ENCODE measurements at places on chromosomes 11 and 22.
A peak's percentile ranks its signal among the peaks of the same experiment; 100 is the strongest.

DNA sequence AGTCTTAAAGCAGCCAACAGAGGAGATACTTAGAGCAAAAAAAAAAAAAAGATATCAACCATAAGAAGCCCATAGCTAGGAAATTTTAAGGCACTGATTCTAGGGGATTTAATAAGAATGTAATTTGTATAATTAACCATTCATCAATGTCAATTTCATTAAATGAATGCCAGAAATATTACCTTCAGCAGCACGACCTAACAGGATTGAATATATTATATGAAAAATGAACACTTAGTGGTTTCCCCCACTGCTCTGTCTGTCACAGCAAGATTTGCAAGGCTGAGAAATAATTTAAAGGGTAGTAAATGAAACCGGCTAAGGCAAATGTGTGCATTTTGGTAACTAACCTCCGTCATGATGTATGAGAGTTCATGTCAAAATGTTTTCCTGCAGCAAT is 319.9 kb downstream of the KIRREL3 start:
- no peak for DNase-seq

GRCh38 chr11:72535194-72535547 is 100.8 kb upstream of the CLPB start:
- DNase-seq: no peak

- DNase-seq: no peak
Observed at GRCh38 chr22:33443683-33444082, 385.5 kb upstream of the SYN3 start.

DNA sequence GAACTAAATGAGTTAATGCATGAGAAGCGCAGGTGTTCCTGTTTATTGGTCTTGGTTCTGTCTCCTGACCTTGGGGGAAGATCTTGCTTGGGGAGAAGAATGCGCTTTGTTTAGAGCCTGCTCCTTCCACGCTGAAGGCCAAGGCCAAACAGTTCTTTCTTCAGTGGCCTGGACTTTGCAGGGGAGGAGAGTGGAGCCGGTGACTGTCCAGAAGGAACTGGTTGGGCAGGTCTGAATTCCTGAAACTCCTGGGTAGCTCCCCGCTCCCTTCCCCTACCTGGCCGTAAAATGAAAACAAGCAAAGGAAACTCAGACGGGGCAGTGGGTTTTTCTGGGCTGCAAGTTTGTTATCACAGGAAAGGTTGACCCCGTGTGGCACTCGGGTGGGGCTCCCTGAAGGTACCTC is 3.6 kb downstream of the ARHGAP8 start:
- no peak for DNase-seq

DNA sequence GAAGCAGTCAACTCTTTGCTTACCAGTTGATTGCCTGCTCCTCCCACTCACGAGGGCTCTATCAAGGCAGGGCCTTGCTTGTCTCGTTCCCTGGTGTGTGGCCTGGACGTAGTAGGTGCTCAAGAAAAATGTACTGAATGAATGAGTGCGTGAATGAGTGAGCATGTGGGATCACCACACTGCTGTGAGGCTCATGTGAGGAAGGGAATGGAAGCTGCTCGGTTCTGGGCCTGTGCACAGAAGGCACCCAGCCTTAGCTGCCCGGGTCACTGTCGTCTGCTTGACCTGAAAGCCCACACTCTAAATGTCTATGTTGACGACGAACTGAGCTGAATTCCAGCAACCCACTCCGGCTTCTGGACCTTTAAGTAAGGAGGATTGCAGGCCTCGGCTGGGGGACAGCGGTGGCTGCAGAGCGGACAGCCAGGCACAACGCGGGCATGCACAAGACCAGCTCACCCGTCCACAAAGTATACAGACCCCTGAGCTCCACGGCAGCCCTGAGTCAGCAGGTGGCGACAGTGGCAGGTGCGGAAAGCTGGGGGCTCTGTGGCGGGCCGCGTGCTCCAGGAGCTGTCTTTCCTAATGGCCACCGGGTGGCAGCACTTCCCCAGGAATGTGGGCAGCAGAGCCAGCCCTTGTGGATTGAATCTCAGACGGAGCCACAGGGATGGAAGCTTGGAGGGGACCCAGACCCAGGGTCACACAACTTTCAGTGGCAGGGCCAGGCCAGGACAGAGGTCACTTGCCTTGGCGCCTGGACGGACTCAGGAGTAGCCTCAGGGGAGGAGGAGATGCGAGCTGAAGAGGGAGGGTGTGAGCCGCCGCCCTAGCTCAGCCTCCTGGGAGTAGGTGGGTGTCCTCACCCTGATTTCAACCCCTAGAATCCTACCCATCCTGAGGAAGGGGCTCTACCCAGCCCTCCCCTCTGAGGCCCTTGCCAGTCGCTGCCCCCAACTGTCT is 5.0 kb upstream of the PICK1 start:
- DNase-seq: peak; percentile 57

DNA sequence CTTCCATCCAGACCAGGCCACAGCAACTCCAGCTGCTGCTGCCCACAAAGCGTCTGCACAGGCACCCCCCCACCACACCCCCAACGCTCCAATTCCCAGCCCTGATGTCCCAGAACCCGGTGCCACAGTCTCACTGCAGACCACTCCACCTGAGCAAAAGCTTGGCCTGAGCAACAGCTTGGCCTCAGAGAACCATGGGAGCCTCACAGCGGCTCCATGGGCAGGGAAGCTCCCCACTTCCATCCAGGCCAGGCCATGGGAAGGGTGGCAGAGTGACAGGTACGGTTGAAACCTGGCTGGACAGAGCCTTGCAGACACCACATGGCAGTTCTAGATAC is 13.2 kb downstream of the PLXNB2 start:
- no peak for DNase-seq

DNA sequence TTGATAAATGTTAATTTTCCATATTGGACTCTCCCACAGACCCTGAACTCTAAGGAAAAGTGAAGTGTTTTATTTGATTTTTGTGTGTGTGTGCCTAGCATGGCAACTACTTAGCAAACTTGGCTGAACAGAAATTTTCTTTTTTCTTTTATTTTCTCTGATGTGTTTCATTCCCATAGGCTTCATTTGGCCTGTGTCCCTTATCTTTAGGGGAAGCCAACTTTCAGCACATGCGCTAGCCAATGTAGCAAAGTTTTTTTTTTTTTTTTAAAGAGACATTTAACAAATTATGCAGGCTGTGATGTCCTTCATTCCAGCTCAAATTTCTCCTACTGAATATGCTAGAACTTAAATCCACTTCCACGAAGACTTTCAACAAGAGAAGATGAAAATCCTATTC is 14.2 kb downstream of the TCF20 start:
- DNase-seq: no peak

- no peak for DNase-seq
Observed at GRCh38 chr11:56843816-56844215, 95.3 kb upstream of the OR9G4 start.

GRCh38 chr11:76139314-76139713 is 67.0 kb downstream of the WNT11 start:
- no peak for DNase-seq

DNA sequence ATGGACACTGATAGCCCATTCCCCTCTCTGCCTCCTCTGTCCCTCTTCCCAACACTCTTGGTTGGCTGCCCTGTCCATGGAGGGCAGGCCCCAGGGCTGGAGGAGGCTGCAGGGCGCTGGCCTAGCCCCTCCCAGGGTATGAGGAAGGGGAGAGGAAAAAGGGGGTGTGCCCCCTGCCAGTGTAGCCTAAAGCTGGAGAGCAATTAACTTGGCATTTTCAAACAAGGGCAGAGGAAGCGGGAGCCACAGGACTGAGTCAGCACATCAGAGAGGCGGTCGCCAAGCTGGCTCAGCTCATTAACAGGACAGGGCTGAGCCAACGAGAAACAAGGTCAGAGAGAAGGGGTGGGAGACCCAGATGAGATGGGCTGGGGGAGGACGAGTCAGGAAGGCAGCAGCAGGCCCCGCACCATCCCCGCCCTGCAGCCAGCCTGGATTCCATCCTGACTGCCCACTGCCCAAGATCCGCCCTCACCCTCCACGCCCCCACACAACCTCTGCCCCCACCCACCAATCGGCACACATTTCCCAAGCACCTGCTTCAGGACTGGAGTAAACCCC is 76.3 kb downstream of the BUD13 start:
- DNase-seq: no peak

GRCh38 chr22:22099833-22100812 is 117.5 kb upstream of the TOP3B start:
- no peak for DNase-seq

DNA sequence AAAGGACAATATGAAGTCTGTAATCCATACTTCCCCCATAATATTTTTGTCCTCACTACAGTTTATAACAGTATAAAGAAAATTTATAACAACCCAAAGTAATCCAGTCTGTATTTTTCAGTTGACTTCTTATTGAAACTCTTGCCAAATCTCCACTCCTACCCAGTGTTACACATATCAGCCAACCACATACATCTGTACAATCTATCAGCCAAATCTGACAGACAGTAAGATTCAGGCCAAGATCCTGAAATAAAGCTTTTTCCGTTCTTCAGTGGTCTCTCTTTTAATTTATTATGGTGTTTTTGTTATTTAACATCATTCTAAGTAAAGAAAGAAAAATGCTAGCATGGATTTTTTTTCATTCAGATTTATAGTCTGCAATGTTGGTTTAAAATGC is 2370.9 kb upstream of the RAG2 start:
- no peak for DNase-seq

DNA sequence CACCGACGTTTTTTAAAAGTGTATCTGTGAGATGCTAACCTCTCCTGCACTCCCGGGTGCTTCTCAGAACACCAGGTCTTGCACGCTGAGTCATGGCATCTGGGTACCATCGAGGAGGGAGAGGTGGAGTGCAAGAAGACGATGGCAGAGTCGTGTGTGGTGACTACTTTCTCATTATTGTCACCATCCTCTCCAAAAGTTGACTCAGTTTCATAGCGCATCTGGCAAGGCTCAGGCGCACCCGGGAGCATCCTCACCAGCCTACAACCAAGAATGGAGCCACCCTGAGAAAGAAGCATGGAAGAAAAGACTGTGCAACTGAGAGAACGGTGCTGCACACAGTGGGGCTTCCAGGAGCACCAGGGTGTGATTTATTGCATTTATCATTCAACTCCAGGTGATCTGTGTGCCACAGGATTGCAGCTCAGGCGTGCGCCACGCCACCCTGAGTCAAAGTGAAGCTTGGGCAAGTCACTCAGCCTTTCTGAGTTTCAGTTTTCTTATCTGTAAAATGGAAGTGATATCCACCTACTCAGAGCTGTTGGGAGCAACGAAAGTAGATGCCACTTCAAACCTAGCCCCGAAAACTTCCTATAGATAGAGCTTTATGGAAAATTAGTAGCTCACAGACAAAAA is 65.4 kb downstream of the LINC01488 start:
- DNase-seq: no peak

DNA sequence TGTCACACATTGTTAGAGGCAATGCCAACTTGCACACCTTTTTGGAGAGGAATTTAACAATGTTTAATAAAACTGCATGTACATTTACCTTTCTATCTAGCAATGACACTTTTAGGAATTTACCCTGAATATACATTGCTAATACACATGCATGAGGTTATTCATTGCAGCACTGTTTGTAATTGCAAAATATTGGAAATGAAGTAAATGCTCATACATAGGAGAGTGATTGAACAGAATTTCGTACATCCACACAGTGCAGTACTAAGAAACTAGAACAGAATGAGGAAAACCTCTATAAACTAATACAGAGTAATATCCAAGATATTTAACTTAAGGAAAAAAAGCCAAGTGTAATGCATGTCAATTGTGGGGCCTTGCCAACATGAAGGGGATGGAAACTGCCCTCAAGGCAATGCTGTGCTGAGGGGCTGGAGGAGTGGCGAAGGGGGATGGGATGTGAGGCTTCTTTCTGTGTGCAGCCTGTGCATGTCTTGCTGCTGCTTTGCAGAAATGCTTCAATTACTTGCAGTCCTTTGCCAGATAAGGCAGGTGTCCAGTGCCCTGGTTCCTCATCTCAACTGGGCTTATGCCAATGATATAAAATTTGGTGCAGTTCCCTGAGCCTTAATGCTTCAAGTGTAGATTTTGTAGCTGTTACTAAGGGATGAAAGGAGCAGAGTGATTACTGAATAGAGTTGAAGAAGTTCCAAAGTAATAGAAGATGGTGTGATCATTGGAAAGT is 96.1 kb downstream of the GRIA4 start:
- no peak for DNase-seq

DNA sequence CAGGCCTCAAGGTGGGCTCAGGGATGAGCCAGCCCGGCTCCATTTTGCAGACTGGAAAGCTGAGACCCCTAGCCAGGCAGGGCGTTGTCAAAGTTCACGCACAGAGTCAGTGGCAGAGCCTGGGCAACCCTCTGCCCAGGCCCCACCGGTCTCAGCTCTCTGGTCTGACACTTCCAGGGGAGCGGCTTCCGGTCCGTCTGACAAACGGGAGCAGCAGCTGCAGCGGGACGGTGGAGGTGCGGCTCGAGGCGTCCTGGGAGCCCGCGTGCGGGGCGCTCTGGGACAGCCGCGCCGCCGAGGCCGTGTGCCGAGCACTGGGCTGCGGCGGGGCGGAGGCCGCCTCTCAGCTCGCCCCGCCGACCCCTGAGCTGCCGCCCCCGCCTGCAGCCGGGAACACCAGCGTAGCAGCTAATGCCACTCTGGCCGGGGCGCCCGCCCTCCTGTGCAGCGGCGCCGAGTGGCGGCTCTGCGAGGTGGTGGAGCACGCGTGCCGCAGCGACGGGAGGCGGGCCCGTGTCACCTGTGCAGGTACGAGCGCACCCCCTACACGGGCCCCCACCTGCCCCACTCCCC is 36.0 kb downstream of the CD6 start:
- DNase-seq: no peak
